DND-41 (cell line): ENCODE measurements at places on chromosomes 2 and 18.

DNA sequence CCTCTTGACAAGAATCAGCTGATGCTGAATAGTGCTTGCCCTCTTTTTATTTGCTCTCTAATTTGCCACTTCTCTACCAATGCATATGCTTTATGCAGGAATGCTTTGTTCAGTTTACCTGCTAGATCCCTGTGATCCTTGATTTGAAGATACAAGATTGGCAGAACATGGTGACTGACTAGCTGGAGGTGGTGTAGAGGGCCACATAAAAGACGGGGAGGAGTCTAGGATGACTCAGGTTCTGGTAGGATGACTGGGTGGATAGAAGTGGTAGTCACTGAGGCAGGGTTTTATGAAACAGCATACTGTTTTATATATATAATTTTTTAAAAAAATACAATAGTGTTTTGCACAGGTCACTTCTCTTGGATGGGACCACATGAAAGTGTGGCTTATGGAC lies 6.3 kb upstream of the ADGRF3 start:
- no peak for DNase-seq

DNA sequence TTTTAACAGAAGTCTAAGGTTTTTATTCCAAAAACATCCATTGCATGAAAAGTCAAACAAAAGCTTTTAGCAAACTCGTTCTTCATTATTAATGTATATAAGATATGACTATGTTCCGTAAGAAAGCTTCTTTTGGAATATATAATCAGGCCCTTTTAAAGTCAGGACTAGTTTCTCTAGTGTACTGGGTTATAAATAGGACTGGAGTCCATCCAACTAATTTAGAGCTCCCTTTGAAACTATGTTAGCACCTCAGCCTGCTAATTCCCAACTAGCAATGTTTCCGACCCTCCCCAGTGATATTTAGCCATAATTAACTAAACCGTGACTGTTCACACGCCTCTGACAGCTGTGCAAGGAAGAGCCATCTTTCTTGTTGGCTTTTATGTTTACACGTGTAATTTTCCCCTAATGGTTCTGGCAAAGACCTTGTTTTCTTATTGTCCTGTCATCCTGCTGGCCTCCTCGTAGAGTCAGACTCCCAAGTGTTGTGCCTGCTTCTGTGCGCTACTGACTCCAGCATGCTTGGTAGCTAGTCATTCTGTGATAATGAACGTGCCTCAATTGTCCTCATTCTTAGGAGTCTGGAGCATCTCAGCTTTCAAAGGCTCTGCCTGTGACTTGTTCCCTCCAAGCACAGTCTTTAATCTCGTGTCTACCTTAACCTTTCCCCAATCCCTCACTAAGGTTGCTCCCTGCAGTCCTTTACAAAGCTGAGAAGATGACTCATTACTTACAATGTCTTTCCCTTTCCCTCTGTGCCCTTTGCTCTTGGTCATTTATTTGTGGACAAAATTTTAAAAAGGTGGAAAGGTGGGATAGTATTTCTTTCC lies 172.2 kb upstream of the RASGRP3 start:
- no peak for DNase-seq

GRCh38 chr2:18833941-18834340 lies 244.6 kb upstream of the NT5C1B start:
- no peak for DNase-seq

DNA sequence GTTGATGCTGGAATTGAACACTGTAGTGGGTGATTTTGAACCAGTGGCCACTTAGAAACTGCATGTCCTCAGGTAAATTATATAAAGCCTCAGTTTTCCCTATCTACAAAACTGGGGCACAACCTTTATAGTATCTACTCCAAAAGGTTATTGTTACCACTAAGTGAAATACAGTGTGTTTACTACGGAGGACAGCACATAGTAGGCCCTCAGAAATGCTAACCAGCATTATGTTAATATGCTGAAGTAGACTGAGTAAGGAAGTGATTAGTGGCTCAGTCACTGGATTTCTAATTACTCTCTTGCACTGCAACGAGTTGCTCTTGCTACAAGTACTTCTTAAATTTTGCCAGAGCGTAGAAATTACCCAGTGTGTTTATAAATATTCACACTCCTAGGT lies 139.5 kb downstream of the HAUS1 start:
- no peak for DNase-seq
